ENCODE measurements at places on chromosomes 1 and 21.

- DNase-seq: no peak
Observed at GRCh38 chr21:32392299-32392879, 423 bp downstream of the URB1 start.

DNA sequence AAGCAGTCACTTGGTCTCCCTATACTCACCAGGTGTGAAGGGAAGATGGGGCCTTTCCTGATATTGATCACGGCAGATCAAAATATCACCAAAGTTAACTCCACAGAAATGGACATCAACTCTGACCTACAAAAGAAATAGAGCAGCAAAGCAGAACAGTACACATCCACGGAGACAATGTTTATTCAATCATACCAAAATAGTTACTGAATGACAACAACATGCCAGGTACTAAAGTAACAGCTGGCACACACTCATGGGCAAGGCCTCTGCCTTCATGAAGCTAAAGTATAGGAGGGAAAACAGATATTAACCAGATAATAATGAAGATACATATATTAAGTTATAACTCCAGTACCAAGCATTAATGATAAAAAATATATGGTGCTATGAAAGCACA, 59.2 kb upstream of the RASAL2 start:
- no peak for DNase-seq

DNA sequence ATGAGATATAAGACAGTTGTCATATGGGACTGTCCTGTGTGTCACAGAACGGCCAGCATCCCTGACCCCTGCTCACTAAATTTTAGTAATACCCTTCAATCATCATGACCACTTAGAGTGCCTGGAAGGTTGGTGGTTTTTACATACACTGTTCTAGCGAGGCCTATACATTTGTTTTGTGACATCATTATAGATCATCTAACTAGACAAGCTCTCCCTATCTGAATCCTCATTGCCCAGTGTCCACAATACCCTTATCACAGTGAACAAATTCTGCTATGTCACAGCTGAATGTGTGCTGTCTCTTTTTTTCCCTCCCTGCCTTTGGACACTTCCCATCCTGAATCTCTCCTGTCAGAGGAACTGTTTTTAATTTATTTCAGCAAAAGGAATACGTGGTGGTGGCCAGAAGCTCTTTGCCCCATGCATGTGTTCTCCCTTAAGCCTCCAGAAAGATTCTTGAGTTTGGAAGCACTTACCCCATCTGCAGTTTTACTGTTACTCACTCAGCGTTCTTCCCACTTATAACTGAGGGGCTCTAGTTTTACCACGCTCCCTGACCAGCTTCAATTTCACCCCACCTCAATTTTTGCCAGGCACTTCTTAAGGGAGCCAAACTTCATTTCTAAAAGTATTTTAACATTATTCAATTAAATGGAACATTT, 70.3 kb downstream of the OLFML2B start:
- no peak for DNase-seq

GRCh38 chr1:97137862-97138514, 416.4 kb downstream of the PTBP2 start:
- no peak for DNase-seq

- DNase-seq: peak; percentile 50
Observed at GRCh38 chr1:3530926-3531818, 76.7 kb downstream of the ARHGEF16 start.

- DNase-seq: peak; percentile 46
Observed at GRCh38 chr1:54488779-54489626, 59.0 kb upstream of the ACOT11 start.

GRCh38 chr1:229694053-229694693, 68.1 kb downstream of the URB2 start:
- DNase-seq: no peak

GRCh38 chr1:19287436-19288185, 959 bp downstream of the AKR7A3 start:
- no peak for DNase-seq

DNA sequence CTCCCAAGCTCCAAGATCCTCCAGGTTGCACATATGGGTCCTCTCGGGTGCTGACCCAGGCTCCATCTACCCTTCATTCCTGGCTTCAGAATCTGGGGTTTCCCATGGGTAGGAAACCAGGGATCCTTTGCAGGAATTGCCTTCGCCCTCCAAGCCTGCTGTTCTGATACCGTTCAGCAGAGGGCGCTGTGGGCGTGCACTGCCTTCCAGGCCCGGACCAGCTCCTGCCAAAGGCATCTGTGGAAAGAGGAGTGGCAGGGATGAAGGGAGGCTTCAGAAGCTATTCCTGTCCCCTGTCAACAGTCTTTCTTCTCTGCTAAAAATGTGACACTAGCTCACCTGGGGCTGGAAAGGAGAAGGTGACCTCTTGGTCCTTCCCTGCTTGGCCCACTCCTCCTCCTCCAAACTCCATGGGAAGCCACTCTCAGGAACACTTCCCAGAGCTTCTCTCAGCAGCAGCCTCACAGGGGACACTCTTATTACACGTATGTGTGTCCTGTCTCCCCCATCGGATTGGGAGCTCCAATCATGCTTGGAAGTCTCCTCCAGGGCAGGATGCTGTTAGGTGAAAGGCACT, 71.2 kb downstream of the VWA5B1 start:
- no peak for DNase-seq

- DNase-seq: no peak
Observed at GRCh38 chr1:16286122-16286521, 49.1 kb upstream of the CPLANE2 start.

GRCh38 chr1:111789142-111789541, 33.4 kb downstream of the DDX20 start:
- DNase-seq: no peak

GRCh38 chr1:97044159-97044760, 322.7 kb downstream of the PTBP2 start:
- no peak for DNase-seq

- DNase-seq: no peak
Observed at GRCh38 chr1:225973158-225973557, 26.0 kb downstream of the SDE2 start.

DNA sequence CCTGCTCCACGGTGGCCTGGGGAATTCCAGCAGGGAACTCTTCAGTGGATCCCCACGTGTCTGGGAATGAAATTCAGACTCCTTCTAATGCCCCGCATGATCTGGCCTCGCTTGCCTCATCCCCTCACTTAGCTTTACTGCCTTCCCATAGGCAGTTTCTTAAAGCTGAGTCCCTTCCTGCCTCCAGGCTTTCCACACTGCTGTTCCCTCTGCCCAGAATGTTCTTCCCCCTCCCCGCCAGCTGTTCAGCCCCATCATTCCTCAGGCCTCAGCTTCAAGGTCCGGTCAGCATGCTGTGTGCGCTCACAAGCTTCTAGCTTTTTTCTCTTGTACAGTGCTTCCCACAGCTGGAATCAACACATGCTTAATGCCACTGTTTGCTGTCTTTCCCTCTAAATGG, 54.9 kb upstream of the WASF2 start:
- DNase-seq: no peak

- DNase-seq: no peak
Observed at GRCh38 chr1:156549390-156549789, 23.0 kb downstream of the IQGAP3 start.

GRCh38 chr1:62184336-62184735, 10.3 kb upstream of the L1TD1 start:
- DNase-seq: no peak

DNA sequence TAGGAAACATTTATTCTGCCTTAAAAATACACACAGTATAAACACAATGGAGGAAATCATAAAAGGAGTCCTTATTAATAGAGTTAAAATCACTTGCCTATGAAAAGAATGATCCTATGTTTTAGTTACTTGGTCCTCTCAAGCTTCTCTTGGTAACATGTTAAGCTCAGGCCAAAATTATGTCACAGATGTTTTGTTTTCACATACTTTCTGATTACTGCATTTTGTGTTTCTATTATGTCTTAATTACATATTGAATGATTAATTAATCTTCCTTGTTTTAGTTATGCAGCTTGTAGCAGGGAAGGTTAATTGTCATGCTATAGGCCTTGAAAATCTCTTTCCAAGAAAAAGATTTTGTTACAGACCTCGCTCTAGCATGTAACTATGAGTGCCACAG, 406.0 kb downstream of the PLA2G4A start:
- DNase-seq: no peak

GRCh38 chr1:182147136-182147820, 85.8 kb upstream of the ZNF648 start:
- DNase-seq: no peak
